Suppressor macrophage (primary cell): ENCODE measurements at places on chromosomes 4 and X.
A peak's percentile ranks its signal among the peaks of the same experiment; 100 is the strongest.

- DNase-seq = peak; percentile 96
Observed at GRCh38 chr4:3372933-3373465, 68.8 kb upstream of the HGFAC start.

DNA sequence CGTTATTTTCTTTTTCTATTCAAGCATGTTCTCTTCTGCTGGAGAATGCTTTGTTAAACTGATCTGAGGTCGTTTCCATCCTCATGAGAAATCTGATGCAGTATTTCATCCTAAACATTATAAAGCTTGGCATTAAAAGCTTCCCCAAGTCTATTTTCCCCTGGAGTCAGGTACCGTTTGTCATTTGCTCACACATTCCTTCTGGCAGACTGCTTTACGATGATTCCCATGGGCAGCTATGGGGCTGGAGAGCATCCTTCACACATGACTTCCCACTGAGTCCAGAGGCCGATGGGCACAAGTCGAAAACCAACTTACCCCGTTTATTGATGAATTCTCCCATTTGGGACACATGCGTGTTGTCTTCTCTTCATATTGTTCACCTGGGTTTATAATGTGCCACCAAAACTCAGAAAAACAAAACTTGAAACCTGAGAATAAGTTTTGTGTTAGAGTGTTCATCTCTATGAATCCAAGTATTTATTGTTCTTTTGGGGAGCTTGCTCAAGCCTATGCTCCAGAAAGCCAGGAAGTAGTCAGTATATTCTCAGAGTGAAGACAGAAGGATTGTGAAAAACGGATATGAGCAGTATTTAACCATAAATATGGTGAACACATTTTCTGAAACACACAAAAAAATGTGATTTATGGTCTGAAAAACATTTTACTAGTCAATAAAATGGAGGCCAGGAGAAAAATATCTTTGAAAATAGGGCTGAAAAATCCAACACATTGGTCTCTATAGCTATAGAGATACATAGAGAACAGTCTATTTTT, 298.8 kb upstream of the NOCT start:
- no peak for DNase-seq

DNA sequence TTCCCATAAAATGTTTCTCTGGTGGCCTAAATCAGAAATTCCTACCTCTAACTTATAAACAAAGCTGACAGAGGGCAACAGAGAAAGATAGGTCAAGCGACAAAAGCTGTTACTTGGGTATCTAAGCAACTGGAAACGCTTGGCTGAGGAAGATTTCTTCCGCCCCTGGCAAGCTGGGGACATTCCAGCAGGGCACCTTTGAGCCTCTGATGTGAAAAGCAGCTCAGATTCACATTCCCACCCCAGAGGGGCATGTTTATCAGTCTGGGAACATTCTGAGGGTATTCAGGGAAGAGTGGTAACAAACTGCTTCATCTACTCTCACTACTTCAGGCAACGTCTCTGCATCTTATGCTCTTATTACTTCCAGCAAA, 3.5 kb upstream of the CDS1 start:
- DNase-seq = no peak

- no peak for DNase-seq
Observed at GRCh38 chr4:76307660-76308014, 1.1 kb downstream of the STBD1 start.

DNA sequence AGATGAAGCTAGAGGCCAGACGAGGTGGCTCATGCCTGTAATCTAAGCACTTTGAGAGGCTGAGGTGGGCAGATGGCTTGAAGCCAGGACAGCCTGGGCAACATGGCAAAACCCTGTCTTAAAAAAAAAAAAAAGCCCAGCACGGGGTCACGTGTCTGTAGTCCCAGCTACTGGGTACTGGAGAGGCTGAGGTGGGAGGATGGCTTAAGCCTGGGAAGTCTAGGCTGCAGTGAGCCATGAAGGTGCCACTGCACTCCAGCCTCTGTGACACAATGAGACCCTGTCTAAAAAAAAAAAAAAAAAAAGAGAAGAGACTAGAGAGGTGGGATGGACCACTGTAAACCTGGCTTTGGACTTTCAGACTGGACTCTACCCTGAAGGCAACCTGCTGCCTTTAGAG, 10.7 kb upstream of the LRBA start:
- no peak for DNase-seq

DNA sequence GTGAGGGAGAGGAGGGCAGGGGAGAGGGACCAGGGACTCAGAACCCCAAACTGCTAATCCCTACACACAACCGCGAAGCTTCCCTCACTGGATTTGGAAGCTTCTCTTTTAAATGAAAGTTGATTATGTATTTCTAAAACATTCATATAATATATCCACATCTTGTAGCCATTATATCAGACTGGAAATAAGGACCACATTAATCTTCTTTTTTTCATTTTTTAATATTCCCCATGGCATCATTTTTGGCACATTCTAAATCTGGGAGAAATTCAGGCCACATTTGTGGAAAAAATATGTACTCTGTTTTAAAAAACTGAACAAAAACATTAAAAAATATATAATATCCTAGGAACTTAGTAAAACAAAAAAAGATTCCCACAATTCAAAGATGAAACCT, 97.8 kb downstream of the AFAP1 start:
- DNase-seq = no peak

- DNase-seq = no peak
Observed at GRCh38 chr4:243426-243825, 61.8 kb downstream of the ZNF732 start.

- no peak for DNase-seq
Observed at GRCh38 chrX:10106806-10107205, 50.0 kb upstream of the CLCN4 start.

DNA sequence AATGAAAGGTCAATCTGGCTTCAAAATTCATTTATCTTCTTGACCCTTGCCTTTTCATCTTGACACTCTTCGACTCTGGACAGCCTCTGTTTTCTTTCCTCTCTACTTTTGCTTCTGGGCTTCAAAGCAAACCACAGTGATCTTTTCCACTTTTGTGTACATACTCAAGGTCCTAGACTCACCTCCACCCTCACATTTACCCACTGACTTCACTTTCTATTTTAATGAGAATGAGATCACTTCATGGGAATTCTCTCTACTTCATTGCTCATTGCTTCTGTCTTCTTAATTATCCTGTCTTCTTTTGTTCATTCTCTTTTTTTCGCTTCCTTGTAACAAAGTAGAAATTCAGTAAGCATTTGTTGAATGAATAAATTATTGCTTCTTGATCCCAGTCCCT, 330.1 kb upstream of the HAND2 start:
- no peak for DNase-seq

- no peak for DNase-seq
Observed at GRCh38 chr4:138310498-138310897, 68.3 kb upstream of the SLC7A11 start.

DNA sequence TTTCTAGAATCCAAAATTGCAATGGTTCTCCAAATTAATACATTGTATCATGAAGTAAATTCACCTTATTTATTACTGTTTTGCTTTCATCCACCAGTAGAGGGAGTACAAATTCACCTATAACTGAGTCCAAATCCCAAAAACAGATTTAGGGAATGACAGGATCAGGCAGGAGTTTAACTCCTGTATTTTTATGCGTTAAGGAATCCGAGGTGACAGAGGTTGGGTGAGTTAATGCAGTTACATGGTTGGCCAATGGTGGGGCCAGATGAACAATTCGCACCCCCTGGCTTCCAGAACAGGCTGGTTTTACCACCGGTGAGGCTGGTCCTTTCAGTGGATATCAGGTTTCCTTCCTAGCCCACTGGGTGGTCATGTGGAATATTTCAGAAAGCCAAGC, 82.4 kb downstream of the MTNR1A start:
- peak; percentile 2 for DNase-seq

DNA sequence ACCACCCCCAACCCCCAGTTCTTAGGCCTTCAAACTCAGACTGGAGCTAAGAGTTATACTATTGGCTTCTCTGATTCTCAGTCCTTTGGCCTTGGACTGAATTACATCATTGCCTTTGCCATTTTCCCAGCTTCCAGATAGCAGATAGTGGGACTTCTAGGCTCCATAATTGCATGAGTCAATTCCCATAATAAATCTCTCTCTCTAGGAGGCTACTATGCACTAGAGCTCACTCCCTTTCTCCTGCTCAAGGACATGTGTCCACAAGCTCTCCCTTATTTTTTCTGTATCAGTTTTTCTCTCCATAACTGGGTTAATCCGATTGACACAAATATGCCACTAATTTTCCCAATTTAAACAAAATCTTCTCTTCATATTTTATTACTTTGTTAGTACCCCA, 103.4 kb downstream of the REELD1 start:
- no peak for DNase-seq

GRCh38 chr4:139762720-139763119, 97.1 kb downstream of the MGST2 start:
- DNase-seq = no peak

GRCh38 chr4:13670456-13671160, 43.1 kb upstream of the BOD1L1 start:
- DNase-seq = no peak

- no peak for DNase-seq
Observed at GRCh38 chr4:152150214-152150613, 385.7 kb downstream of the FBXW7 start.

DNA sequence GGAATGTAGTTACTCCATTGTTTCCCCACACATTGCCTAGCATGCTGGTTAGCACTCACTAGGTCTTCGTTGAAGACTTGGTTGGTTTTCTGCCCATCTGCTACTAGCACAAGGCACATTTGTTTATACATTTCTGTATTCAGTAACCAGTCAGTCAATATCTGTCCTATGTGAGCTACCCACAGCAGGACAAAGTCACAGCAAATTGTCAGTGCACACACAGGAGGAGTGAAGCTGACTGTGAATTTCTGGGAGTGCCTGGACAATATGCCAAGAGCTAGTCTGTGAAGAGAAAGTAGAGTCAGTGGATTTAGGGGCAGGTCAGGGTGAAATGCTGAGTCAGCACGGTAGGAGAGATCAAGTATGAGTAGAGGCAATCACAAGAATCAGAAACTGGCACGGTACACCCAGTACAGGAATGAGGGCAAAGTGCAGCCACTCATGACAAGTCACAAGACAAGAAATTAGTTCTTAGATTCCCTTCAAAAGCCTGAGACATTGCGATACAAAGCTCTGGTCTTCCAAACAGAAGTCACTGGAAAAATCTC, 1049.8 kb upstream of the POU3F4 start:
- no peak for DNase-seq

DNA sequence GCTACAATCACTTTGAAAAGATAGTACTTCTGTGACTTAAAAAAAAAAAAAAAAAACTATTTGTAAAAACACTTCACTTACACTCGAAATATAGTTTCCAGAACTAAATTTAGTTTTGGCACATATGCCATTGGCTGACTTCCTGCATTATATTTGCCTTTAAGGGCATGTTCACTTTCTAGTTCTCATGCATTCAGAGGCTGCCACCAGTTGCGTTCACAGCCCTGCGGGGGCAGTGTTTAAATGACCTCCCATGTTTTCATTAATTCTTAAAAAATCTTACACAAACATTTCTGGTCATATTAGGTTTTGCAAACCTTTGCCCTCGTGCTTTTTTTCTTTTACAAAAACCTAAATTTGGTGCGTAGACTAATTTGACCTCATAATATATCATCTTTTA, 12.4 kb upstream of the ARHGAP6 start:
- no peak for DNase-seq

- DNase-seq = peak; percentile 51
Observed at GRCh38 chr4:109576462-109576861, 16.4 kb downstream of the MCUB start.

- peak; percentile 25 for DNase-seq
Observed at GRCh38 chrX:130267956-130268448, 697 bp downstream of the ZNF280C start.

- DNase-seq = no peak
Observed at GRCh38 chrX:53324803-53325202, 43.4 kb upstream of the IQSEC2 start.

- no peak for DNase-seq
Observed at GRCh38 chrX:154008521-154008920, 11.2 kb downstream of the IRAK1 start.

DNA sequence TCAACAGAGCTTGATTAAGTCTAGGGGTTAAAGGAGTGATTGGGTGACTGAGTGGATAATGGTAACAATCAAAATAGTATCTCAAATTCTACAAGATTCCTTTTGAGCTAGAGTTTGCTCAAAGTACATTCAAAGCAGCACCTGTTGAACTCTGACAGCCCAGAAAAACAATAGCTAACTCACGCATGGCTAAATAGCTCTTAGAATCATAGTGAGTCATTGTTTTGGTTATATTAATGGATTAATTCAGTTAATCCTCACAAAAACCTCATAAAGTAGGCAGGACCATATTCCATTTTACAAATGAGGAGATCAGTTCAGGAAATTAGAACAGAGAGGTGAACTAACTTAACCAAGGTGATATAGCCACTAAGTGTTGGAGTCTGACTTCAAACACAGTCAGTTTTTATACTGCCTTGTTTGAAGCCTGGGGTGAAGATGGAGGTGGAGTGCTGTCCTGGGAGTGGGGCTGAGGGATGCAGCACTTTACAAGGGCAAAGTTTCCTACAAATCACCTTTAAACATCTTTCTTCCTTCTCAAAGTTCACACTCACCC, 35.9 kb upstream of the PPM1K start:
- DNase-seq = no peak

DNA sequence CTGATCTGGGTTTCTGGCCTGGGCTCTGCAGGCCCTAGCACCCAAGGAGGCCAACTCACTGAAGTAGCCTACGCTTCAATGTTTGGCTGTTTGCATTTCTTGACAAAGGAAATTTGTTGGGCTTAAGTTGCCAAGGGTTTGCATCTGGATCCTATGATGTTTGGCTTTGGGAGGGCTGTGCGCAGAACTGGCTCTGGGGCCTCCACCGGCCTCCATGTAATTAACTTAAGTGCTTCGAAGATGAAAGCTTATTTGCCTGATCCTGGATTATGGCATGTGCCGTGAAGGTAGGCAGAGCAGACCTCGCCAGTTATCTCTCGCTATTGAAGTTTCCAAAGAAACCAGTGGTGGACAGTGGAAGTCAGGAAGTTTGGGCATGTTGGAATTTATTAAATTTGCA, 124.3 kb upstream of the STX18 start:
- no peak for DNase-seq

GRCh38 chr4:86980230-86980629, 45.4 kb downstream of the AFF1 start:
- no peak for DNase-seq

DNA sequence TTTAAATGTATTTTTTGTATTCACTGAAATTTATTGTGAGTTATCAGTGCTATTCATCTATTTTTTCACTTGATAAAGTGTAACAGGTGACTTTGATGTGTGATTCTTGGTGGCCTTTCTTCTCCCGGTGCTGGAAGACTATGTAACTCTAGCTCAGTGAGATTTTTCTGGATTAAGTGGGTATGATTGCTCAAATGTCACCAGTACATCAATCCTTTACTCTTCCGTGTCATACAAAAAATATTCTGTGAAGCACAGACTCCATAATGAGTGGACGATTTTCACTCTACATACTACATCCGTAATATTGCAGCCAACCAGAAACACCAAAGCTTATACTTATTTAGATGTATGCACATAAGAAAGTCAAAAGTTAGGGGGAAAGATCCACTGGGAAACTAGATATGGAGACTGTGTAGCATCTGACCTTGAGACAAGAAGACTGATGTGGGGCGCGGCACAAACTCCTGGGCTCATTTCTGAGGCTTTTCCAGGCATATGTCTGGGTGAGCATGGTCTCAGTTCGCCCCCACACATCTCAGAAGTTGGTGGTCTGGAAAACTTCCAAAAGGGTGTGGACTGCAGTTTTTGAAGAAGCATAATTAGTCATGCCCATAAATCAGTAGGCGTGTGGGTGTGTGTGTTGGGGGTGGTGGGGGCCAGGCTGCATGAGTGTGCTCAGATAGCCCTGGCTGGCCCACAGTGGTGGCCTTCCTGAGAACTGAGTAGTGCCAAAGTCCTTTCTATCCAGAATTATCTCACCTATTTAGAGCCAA, 53.9 kb upstream of the TENM3 start:
- DNase-seq = no peak

GRCh38 chrX:314781-315595, 3.6 kb downstream of the GTPBP6 start:
- no peak for DNase-seq
